ENCODE measurements at places on chromosomes 5 and 9.

GRCh38 chr5:79143684-79144379, 32.2 kb downstream of the BHMT start:
- no peak overlapping the region for H3K27ac ChIP-seq
- no peak overlapping the region for H3K4me3 ChIP-seq
- H3K27me3 ChIP-seq = no peaks in the 10 kb centered on the region
- H3K4me1 ChIP-seq = no peaks in the 10 kb centered on the region

DNA sequence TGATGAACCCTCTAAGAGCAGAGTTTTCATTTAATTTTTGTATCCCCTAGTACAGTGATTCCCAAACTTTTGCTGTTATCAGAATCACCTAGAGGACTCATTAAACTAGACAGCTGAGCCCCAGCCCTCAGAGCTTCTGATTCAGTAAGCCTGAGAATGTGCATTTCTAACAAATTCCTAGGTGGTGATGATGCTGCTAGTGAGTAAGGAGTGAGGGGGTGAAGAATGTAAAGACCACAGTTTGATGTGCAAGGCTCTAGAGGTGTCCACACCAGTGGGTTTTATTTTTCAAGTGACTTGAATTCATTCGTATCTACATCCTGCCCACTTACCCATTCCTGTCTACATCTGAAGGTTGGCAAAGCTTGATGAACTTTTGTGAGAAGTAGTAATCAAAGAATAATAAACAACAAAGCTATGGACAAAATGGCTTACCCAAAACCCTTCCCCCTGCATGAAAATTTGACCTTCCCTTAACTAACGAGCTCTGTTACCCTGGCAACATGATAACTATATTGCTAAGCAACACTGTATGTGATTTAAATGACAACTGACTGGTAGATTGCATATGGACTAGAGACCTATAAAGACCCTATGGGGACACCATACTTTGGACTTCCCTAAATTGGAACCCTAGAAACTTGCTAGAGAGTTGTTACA, 35.2 kb downstream of the DTWD2 start:
- H3K4me1 ChIP-seq = no peaks in the 10 kb centered on the region
- H3K4me3 ChIP-seq = no peak overlapping the region
- DNase-seq = no peak
- H3K27ac ChIP-seq = no peak overlapping the region
- H3K27me3 ChIP-seq = no peaks in the 10 kb centered on the region
- no peaks in the 10 kb centered on the region for H3K36me3 ChIP-seq

DNA sequence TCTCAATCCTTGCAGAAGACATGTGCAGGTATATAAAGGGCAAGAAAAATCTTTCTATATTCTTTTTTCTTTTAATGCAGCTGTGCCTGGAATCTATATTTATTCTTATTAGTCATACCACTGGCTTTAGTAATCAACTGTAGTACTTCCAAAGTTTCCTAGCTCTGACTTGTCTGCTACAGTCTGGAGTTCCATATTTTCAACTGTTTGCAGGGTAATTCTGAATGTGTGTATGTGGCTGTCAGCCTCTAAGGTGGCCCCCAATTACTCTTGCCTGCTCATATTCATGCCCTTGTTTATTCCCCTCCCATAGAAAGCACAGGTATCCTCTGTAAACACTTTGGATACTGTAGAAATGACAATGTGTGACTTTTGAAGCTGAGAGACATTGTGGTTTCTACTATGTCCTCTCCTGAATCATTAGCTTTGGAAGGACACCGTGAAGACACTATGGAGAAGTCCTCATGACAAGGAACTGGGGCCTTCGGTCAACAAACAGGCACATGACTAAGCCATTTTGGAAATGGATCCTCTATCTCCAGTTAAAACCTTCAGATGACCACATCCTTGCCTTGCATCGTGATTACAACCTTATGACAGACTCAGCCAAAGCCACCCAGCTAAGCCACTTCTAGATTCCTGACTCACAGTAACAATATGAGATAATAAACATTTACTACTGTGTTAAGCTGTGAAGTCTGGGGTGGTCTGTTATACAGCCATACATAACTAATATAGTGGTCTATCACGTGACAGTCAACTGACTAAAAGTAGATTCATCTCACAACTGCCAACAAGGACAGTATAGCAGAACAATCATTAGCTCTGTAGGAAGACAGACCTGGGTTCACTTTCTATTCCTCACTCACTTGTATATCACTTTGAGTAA, 49.5 kb upstream of the SUSD1 start:
- no peak for DNase-seq
- H3K27me3 ChIP-seq = no peaks in the 10 kb centered on the region
- peaks cover 39% of the 10 kb centered on the region for H3K36me3 ChIP-seq
- H3K4me1 ChIP-seq = no peaks in the 10 kb centered on the region
- no peak overlapping the region for H3K27ac ChIP-seq

DNA sequence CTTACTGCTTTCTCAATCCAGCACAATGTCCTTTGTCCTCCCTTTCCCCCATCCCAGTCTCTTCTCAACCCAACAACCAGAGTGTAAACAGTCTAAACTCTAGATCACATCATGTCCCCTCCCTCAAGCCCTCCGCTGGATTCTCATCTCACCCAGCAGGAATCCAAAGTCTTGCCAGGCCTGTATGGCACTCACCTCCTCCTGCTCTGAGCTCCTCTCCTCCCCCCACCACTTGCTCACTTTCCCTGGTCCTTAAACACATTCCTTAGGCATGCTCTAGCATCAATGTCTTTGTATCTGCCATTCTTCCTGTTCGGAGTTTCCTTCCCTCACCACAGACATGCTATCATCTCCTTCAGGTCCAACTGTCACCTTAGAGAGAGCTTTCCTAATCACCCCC, 78.8 kb downstream of the NIPSNAP3B start:
- no peaks in the 10 kb centered on the region for H3K36me3 ChIP-seq
- no peak overlapping the region for H3K4me3 ChIP-seq
- H3K27ac ChIP-seq = no peak overlapping the region
- no peaks in the 10 kb centered on the region for H3K27me3 ChIP-seq
- H3K4me1 ChIP-seq = no peaks in the 10 kb centered on the region

- peaks cover 23% of the 10 kb centered on the region for H3K4me1 ChIP-seq
- H3K27me3 ChIP-seq = no peaks in the 10 kb centered on the region
- no peak overlapping the region for H3K4me3 ChIP-seq
- peak; percentile 55 for DNase-seq
These were observed 308.5 kb downstream of the RAB3C start for GRCh38 chr5:58891086-58891970.

GRCh38 chr9:90611121-90611520, 31.5 kb downstream of the DIRAS2 start:
- no peak overlapping the region for H3K4me3 ChIP-seq
- DNase-seq = no peak
- H3K36me3 ChIP-seq = no peaks in the 10 kb centered on the region
- no peaks in the 10 kb centered on the region for H3K27me3 ChIP-seq

All from CD4-positive, alpha-beta memory T cell (primary cell).